ENCODE measurements at places on chromosomes 3 and 15.

GRCh38 chr15:39582286-39582976, 1.6 kb downstream of the THBS1 start:
- no peak for DNase-seq

DNA sequence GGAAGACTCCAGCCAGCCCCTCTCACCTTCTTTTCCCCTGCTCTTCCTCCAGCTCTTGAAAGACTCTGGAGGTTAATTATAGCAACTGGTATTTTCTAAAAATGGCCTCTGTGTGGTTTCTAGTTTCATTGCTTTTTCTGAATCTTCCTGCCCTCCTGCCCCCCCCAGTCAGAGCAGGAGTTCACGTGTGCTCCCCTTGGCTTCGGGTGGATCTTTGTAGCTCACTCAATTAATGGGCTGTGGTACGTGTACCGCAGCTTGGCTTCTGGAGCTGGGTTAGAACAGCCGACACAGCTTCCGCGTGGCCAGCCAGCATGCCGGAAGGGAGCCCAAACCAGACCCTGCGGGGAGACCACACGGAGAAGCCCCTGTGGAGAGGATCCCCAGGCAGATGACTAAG, 31.5 kb downstream of the TM2D3 start:
- DNase-seq, result no peak

DNA sequence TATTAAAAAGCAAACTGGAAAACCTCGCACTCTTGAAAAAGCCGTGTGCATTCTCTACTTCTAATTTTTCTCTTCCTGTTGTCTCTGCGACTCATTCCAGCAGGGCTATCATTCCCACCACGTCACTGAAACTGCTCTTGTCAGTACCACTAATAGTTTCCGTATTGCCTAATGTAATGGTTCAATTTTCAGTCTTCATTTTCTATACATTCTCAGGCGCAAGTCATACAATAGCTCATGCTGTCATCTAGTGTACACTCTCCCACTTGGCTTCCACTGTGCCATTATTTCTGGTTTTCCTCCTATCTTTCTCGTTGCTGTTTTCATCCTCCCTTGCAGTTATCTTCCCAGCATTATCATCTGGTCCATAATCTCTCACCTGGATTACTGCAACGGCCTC, 160.2 kb downstream of the SPATA16 start:
- DNase-seq, result no peak

GRCh38 chr3:182889948-182890629, 90.2 kb downstream of the DCUN1D1 start:
- DNase-seq, result no peak

DNA sequence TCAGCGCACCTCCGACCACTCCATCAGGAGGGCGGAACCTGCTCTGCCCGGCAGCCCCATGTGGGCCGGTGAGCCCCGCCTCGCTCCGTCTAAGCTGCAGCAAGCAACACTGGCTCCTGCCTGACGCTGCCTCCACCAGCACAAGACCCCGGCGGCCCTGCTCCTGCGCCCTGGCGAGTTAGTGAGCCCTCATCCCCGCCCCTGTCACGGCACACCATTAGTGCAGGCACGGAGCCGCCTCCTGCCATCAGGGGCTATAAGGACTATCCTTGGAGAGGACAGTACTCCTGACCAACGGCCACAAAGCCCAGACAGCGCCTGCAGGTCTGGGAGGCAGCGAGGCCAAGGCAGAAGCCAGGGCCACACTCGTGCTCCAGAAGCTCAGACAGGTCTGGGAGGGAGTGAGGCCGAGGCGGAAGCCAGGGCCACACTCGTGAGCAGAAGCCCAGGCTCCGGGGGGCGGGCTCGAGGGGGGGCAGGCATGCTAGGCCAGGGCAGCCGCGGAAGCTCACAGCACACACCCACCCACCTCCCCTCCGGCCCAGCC, 39.4 kb downstream of the TNK2 start:
- no peak for DNase-seq

- no peak for DNase-seq
Observed at GRCh38 chr3:173617490-173617889, 219.9 kb downstream of the NLGN1 start.

DNA sequence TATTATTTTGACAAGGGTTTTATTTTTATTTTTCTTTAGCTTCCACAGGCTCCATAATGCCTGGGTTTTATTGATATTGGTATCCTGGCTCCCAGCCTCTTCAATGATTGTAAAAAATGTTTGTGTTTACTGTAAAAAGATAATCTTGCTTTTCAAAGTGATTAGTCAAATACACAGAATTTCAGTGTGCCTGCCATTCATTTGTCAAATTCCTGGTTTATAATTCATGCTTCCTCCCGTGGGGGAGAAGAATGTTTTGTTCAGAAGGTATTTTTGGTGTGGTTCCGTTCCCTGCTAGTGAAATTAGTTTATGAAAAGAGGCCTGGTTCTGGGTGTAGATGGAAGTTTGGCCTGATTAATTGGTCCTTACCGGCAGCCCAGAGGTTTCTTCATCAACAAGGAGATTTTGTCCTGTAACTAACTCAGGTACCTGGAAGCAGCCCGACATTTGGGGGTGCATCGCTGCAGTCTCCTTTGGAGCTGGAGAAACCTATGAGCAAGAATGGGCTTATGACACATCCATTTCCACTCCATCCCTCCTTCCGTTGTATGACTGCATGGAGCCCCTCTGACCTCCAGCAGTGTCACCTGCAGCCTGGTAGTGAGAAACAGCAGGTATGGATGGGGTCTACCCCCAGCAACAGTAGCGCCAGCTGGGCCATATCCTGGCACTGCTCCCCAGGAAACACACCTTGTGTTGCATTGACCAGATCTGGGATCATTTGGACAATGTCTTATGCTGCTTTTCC, 101.5 kb downstream of the PGPEP1L start:
- no peak for DNase-seq

GRCh38 chr3:53693451-53693850, 152.8 kb downstream of the CHDH start:
- no peak for DNase-seq

DNA sequence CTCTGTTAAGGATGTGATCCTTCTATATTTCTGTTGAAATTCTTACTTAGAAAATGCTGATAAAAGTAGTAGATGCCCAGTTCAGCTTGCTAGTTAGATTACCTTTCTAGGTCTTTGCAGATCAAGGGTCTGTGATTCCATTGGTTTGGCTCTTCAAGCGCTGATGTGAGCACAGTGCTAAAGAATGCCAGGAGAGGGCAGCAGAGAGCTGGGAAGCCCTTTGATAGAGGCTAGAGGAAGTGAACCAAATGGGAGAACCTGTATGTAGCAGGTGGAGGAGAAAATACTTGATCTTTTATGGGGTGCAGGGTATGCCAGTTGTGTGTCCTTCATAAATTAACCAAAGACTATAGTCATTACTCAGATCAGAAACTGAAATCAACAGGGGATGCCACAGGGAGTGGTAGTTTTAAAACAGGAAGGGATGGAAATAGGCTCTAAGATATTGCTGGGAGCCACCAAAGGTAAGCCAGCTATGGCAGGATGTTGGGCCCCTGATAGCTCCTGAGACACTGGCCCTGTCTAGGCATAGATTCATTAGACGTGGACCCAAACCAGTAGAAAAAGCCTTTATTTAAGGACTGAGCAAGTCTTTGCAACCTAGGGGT, 677.4 kb downstream of the SQOR start:
- DNase-seq, result peak; percentile 50

GRCh38 chr3:193595939-193596487, 3.0 kb downstream of the OPA1 start:
- no peak for DNase-seq

GRCh38 chr15:90572893-90573292, 43.2 kb downstream of the CRTC3 start:
- no peak for DNase-seq

DNA sequence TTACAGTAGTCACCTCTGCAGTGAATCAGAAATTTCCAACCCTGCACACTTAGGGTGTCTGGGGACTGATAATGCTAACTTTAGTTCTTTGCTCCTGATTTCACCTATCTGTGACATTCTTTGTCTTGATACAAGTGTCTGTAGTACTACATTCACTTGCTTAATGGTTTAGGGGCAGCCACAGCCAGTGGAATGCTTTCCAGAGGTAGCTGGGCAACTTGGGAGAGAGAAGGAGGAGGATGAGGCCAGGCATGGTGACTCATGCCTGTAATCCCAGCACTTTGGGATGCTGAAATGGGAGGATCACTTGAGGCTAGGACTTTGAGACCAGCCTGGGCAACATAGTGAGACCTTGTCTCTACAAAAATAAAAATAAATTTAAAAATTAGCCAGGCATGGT, 8.5 kb downstream of the BAHD1 start:
- no peak for DNase-seq

DNA sequence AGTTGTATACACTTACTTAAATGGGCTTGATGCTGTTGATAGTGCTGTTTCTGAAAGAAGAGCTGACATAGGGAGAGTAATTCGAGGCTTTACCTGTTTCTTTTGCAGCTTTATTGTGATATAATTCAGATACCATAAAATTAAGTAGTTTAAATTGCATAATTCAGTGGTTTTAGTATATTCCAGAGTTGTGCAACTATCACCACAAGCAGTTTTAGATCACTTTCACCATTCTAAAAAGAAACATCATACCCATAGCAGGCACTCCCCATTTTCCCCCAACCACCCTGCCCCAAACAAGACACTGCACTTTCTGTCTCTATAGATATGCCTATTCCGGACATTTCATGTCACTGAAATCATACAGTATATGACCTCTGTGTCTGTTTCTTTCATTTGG, 98.5 kb downstream of the MTHFS start:
- no peak for DNase-seq

DNA sequence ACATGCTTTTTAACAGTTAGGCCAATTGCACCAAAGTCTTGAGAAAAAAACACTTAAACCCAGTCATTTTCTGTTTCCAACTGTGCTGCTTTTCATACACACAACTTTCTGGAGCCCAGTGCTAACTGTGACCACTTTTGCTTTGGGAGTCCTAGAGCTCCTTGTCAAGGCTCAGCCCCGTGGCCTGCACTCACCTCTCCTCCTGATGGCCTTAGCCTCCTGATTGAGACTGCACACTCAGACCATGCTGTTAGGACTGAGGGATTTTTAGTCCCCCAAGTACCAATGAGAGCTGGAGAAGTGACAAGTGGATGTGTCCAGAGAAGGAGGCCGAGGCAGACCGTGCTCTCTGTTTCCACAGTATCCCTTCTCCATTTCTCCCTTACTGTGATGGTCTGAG, 15.2 kb upstream of the RARRES1 start:
- no peak for DNase-seq

DNA sequence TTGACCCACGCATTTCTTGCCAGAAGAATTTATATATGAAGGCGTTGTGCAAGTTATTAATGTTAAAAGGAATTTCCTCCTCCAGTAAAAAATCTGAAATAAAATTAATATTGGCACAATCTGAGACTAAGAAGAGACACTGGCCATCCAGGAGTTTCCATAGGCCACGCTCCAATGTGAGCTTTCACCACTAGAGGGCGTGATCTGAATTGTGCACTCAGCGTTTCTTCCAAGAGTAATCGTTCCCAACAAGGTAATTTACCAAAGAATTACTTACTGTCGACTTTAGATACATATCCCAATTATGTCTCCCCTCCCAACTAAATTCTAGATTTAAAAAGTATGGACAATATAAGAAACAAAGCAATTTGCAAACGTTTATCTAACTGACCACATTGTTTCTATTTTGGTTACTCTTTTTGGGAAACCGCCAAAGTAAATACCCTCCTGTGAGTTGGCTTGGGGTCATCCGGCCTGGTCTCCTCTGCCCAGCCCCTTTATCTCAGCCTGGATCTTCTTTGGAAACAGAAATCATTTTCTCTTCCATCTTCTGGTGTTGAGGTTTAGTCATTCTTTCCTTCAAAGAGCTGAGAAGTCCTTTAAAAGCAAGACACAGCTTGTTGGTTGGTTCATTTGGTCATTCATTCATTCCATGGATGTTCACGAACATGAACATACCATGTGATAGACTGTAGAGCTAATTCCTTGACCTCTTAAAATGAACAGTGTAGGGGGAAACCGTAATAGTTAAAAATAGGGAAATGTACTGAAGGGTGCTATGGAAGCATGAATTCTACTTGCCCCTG, 26.2 kb downstream of the POLR2M start:
- peak; percentile 50 for DNase-seq

DNA sequence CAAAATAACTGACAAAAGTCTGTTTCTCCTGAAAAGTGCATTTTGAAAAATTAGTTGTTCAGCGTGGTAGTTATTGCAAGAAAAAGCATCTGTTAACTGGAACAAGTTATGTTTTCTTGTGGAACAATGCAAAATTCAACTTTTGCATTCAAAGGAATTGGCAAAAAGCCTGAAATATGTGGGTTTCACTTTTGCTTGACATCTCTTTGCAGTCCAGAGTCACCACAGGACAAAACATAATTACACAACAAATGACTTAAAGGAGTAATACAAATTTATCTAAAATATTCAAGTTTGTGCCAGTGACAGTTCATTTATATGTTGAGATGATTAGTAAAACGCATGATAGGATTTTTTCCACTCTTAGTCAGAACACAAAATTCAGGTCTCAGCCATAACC, 96.3 kb upstream of the P2RY1 start:
- DNase-seq, result no peak

- no peak for DNase-seq
Observed at GRCh38 chr3:182023843-182024242, 312.1 kb downstream of the SOX2 start.

DNA sequence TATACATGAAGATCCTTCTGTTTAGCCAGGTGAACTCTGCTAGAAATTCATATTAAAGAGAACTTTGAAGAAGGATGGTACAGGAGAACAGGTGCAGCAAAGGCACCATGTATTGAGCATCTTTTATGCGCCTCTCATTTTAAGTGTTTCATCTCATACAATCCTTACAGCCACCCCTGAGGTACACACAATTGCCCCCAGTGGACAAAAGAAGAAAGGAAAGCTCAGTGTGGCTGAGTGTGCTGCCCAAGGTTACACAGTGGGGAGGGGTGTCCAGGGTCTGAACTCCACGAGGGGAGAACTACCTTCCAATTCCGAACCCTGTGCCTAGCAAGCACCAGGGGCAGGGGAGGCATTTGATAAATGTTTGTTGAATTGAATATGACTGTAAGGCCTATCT, 98.6 kb downstream of the MECOM start:
- DNase-seq, result no peak

- no peak for DNase-seq
Observed at GRCh38 chr3:177932750-177933660, 603.2 kb upstream of the KCNMB2 start.

DNA sequence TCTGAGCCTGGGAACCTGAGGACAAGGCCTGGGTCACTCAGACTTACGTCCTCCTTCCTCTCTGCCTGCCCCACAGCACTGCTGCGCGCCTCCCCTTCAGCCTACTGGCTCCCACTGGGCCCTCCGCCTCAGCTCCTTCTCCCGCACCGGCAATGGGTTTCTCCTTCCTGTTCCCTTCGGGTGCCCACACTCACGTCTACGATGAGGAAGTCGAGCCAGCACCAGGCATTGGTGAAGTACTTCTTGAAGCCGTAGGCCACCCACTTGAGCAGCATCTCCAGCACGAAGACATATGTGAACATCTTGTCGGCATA, 70.0 kb downstream of the EXOG start:
- DNase-seq, result no peak

- DNase-seq, result no peak
Observed at GRCh38 chr3:194257151-194257621, 93.9 kb downstream of the CPN2 start.

All from CD4-positive, alpha-beta T cell treated with Interleukin-17A for 1 hour (primary cell).